DND-41 (cell line): ENCODE measurements at places on chromosomes 2 and 18.

DNA sequence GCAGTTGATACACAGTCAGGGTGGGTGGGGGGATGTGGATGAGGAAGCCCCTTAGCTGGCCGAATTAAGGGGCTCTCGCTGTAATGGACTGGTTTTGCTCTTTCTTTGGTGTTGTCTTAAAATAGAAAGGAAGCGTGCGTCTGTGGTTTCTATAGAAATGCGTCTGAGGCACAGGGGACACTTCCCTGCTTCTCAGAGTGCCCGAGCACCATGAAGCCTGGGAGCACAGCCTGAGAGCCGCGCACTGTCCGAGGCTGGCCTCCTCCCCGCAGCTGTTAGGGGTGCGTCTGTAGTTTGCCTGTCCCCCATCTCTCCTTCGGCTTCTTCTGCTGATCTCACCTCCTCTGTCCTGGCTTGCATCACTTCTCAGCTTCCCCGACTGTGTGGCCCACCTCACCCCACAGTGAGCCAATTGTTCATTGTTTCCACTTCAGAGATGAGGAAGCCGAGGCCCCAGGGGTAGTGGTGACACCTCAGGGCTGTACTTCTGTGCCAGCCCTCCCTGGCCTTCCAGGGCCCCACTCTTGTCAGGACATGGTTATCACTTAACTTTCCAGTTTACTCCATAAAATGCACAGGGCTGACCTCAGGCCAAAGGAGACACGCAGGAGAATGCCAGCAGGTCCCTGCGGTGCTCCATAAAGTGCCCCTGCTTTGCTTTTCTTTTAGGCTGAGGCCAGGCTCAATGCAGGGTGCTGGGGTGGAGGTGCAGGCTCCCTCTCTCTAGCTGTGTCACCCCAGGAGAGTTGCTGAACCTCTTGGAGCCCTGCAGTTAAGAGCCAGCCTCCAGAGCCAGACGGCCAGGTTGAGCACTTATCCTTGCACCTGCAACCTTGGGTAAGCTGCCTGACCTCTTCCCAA lies 210.6 kb downstream of the SEPTIN10 start:
- no peak for DNase-seq

GRCh38 chr18:31980863-31981262 lies 37.8 kb upstream of the RNF125 start:
- no peak for DNase-seq

- no peak for DNase-seq
Measured at GRCh38 chr2:9327873-9328352, 95.4 kb downstream of the ITGB1BP1 start.

DNA sequence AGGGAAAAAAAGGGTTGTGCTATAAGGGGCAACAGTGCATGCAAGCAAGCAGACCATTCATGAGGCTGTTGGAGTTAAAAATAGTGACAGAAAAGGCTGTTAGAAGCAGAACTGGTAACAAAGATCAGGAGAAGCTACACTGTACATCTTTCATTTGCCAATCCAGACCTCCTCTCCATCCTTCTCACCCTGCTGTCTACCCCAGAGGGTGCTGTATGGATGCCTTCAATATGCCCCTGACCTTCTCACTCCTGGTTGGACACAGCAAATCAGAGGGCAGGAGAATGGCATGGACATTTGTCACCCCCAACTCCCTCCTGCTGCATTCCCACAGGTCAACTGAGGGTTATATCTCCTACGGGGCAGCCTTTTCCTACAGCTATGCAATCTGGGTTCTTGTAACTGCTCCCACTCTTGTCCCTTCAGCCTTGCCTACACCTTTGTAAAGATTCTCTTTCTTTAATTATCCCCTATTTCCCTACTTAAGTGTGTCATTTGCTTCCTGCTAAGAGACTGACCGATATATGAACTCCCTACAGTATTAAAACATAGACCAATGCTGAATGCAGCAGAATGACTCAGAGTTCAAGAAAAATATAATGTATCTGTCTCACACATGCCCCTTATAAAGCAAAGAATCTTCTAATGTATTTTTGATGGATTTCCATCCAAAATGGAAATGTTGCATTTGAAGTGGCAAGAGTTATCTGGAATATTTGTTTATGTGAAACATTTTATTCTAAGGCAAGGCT lies 169.2 kb upstream of the NCKAP5 start:
- DNase-seq = no peak

DNA sequence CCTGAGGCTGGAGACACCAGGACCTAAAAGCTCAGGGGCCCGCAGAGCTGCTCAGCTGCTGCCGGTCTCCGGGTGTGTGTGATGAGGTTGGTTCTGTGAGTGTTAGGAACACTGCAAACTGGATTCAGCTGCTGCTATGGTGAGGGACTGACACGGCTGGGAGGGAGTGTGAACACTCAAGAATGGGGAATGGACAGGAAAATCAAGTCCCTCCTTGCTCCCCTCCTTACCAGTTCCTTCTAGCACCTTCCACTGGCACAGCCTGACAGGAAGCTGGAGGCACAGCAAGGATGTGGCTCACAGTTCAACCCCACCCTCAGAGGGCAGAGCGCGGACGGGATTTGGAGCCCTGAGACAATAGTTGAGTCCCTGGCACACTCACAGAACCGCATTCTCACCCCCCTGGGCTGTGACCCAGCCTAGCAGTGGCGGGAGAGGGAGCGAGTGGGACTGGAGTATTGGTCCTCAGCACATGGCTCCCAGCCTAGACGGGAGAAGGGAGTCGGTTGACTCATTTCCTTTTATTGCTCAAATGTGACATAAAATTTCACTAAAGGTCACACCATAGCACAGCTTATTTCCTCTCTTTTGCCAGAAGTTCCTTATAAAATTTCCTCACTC lies 42.5 kb downstream of the LRRC30 start:
- DNase-seq = no peak

- DNase-seq = no peak
Measured at GRCh38 chr2:37506407-37507050, 162.1 kb downstream of the QPCT start.

DNA sequence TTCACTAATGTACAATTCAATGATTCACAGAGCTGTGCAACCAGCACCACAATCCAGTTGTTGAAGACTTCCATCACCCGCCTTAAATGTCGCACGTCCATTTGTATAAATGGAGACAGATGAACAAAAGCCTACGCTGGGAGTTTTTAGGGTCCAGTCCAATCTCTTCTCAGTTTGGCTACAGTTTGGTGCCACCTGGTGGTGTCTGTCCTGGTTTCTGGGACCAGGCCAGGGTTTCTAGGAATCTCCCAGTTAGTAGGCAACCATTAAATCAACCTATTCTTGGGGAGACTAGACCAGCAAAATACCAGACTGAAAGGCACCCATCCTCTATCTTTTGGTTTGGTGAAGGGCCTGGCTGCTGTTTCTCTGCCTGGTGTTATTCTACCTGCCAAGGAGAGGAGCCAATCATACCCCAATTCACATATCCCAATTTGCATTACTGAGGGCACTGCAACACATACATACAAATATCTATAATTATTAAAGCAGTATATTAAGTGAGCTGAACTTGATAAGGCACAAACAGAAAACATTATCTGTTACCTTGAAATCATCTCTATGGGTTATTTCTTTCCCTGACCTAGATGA lies 3.2 kb upstream of the DDX1 start:
- peak; percentile 49 for DNase-seq

DNA sequence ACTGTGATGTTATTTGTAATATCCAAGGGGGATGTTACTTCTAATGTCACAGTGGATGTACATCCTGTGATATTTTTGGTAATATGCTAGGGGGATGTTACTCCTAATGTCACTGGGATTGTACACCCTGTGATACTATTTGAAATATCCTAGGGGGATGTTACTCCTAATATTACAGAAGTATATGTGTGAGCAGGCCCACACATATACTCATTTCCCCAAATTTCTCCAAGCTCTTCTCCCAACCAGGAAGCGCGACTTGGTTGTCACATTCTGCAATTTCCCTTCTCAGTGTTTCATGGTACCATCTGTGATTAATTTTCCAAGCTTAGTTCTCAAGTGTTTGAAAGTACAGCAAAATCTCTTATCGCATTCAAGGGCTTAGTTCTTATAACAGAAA lies 29.5 kb upstream of the CHN1 start:
- DNase-seq = no peak

- no peak for DNase-seq
Measured at GRCh38 chr2:218019411-218020060, 16.7 kb upstream of the TNS1 start.

GRCh38 chr2:158497486-158497885 lies 40.7 kb downstream of the PKP4 start:
- DNase-seq = no peak

DNA sequence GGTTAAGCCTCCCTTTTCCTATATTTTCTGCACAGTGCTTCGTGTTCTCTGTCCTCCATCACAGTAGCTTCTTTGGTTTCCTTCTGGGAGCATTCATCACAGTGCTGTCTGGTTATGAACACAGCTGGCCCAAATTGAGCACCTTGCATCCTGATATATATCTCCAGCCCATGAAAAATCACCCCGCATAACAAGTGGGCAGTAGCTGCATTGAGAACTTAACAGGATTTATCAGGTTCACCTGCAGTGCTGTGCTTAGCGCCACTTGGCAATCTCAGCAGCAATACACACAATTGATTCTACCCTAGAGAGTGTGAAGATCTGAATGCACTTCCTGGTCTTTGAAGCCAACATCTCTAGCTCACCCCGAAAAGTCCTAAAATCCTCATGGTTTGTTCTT lies 408.0 kb downstream of the RNF144A start:
- DNase-seq = no peak

DNA sequence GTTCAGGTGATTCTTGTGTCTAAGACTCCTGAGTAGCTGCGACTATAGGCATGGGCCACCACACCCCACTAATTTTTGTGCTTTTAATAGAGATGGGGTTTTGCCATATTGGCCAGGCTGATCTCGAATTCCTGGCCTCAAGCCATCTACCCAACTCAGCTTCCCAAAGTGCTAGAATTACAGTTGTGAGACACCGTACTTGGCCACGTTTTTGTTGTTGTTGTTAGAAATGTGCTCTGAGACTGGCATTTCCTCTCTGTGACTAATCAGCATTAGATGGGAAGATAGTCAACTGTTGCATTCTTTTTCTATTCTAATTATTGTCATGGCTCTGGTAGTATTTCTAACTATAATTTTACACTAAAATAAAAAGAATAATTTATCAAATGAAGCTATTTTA lies 191.7 kb downstream of the CAMKMT start:
- no peak for DNase-seq

- DNase-seq = no peak
Measured at GRCh38 chr2:135909976-135910375, 33.7 kb upstream of the MCM6 start.

GRCh38 chr2:226154610-226155009 lies 645.0 kb downstream of the IRS1 start:
- no peak for DNase-seq

GRCh38 chr2:214482728-214483127 lies 71.9 kb downstream of the VWC2L start:
- DNase-seq = no peak

- peak; percentile 36 for DNase-seq
Measured at GRCh38 chr2:174717273-174717672, 47.0 kb downstream of the CHRNA1 start.
